ENCODE measurements at places on chromosomes 7 and 10. TPM values are rescaled to one million over a fixed set of nuclear protein-coding genes. Genes with fewer than 3 reads are reported as not detected.

SLC26A3 gene
- not detected for total RNA-seq

SLC39A12 gene
- total RNA-seq: not detected

POM121L12 gene
- not detected for total RNA-seq

RAB18 gene
- total RNA-seq: 42.1 TPM

MACC1 gene
- total RNA-seq: under 0.01 TPM

JAKMIP3 gene
- 0.07 TPM for total RNA-seq

GRM3 gene
- total RNA-seq: not detected

GHRHR gene
- not detected for total RNA-seq

HGF gene
- total RNA-seq: 5.1 TPM

UCN3 gene
- total RNA-seq: not detected
